ENCODE measurements at places on chromosomes 2 and 18.

- DNase-seq = peak; percentile 19
Measured at GRCh38 chr18:75727456-75727855, 300.0 kb upstream of the SMIM21 start.

GRCh38 chr2:86283411-86284030 is 53.9 kb downstream of the REEP1 start:
- DNase-seq = no peak

GRCh38 chr2:3037196-3038194 is 340.1 kb downstream of the EIPR1 start:
- DNase-seq = no peak

GRCh38 chr2:4122726-4123125 is 419.4 kb downstream of the DCDC2C start:
- DNase-seq = no peak

GRCh38 chr2:235244255-235245220 is 249.3 kb upstream of the AGAP1 start:
- peak; percentile 25 for DNase-seq

DNA sequence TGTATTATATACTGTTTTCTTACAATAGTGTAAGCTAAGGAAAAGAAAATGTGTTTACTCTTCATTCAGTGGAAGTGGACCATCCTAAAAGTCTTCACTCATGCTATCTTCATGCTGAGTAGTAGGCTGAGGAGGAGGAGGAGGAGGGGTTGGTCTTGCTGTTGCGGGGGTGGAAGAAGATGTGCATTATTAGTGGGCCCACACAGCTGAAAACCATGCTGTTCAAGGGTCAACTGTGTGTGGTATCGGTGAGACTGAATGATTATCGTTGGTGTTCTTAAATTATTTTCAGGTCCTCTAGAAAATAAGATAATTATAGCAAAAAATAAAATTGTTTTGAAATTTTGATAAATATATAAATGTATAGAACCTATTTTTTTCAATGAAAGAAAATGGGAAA is 22.0 kb downstream of the INSIG2 start:
- no peak for DNase-seq

DNA sequence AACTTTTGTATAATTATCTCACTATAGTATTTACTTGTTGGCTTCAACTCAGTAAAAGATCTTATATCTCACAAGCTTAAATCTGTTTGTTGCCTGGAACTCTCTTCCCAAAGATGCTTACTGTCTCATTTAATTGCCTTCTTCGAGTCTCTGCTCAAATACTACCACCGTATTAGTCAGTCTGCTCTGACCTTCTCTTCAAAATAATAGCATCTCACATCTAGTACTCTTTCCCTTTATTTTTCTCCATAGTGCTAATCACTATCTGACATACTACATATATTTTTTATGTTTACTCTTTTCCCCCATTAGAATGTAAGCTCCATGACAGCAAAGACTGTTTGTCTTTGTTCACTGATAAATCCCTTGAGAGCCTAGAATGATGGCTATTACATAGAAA is 10.6 kb upstream of the MPP4 start:
- DNase-seq = no peak

DNA sequence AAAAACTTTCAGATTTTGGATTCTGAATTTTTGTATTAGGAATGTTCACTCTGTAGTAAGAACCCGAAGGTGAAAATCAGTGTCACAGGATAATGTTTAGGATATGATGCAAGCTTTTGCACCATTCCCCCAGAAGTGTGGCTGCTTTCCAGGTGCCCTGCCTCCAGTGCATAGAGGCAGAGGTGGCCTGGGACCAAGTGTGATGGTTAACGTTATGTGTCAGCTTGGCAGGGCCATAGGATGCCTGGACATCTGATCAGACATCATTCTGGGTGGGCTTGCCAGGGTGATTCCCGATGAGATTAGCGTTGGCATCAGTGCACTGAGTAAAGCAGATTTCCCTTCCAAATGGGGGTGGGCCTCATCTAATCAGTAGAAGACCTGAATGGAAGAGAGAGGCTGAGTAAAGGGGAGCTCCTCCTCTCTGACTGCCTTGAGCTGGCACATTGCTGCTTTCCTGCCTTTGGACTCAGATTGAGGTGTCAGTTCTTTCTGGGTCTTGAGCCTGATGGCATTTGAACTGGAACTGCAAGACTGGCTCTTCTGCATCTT is 177.4 kb upstream of the HS6ST1 start:
- no peak for DNase-seq

GRCh38 chr2:183991968-183992367 is 606.4 kb upstream of the ZNF804A start:
- no peak for DNase-seq

- peak; percentile 34 for DNase-seq
Measured at GRCh38 chr2:119645173-119645855, 33.7 kb upstream of the TMEM177 start.

GRCh38 chr2:12282780-12283695 is 433.7 kb upstream of the TRIB2 start:
- no peak for DNase-seq

DNA sequence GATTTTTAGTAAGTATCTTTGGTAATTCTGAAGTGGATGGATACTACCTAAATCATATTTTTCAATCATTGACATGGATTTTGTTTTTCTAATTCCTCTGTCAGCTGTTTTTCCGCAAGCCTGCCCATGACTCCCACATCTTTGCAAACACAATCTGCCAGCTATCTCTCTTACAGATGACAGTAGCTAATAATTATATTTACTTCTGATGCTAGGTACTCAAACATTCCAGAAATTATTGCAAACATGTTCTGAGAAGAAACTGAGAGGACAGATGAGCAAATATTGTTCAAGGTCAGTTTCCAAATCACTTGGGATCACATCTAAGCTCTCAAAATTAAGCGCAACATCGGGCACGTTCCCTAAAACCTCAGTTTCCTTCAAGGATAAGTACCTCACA is 270.0 kb upstream of the CDH19 start:
- DNase-seq = no peak

- DNase-seq = no peak
Measured at GRCh38 chr18:21701621-21702020, 3.0 kb downstream of the ABHD3 start.

- DNase-seq = no peak
Measured at GRCh38 chr2:10977621-10978020, 65.9 kb downstream of the KCNF1 start.

- peak; percentile 97 for DNase-seq
Measured at GRCh38 chr2:217685255-217685605, 317.6 kb downstream of the TNS1 start.

GRCh38 chr2:176024083-176024482 is 22.0 kb upstream of the LNPK start:
- DNase-seq = no peak

DNA sequence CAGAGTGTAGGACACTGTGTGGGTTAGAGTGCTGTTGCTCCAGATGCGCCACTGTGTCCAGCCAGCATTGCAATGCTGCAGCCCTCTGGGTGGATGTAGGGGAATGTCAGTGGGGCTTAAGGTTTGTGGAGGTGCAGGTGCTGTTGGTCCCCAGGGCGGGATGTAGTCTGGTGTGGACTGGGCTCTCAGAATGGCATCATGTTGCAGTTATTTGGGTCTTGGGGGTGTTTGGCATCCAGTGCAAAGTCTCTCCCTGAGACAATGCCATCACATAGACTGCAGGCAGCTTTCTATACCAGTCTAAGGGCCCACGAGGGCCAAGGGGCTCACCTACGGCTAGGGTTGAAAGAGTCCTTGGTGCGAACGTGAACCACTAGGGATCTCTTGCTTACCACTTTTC is 275.3 kb downstream of the SOX11 start:
- no peak for DNase-seq

DNA sequence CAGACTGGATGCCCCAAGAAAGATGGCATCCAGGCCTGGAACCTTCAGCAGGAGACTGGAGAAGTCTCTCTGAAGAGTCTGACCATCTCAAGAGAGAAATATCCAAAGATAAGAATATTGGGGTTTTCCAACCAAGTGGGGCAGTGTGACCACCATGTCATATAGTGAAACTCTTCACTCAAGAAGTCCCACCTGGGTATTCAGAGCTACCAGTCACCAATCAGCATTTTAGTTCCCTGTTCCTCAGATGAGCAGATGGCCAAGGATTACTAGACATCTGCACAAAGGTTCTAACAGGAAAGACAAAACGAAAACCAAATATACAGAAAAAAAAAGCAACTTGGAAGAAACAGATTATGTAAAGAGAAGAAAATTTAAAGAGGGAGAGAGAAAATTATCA is 38.5 kb upstream of the CXCR4 start:
- no peak for DNase-seq

DNA sequence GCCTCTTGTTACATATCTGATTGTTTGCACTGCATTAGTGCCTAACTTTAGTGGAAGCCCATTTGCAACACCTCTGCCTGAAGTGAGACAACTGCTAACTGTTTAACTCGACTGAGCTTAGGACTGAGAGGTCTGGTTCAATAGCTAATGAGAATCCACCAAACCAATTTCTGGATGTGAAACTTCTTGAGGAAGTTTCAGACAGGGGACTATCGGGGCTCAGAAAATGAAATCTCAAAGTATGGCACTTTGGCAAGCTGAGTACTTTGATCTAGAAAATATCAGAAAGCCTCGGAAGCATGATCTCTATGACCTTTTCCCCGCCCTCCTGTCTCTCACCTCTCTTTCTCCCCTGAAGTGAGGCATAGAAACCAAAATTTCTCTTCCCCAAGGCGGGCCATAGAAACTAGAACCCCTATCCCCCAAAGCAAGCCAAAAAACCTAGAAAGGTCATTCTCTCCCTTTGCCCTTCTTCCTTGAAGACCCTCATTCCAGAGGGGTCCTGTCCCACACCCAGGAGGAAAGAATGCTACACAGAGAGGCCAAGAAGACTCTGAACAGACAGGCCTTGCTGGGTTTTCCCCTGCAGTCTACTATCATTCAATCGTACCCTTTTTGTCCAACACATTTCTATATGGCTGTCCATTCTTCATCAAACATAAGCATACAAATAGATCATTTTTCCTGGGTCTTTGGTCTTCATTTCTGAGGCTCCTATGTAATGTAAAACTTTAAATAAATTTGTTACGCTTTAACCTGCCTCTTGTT is 69.6 kb upstream of the CREB1 start:
- DNase-seq = no peak

- no peak for DNase-seq
Measured at GRCh38 chr2:62143696-62144095, 52.2 kb upstream of the B3GNT2 start.

DNA sequence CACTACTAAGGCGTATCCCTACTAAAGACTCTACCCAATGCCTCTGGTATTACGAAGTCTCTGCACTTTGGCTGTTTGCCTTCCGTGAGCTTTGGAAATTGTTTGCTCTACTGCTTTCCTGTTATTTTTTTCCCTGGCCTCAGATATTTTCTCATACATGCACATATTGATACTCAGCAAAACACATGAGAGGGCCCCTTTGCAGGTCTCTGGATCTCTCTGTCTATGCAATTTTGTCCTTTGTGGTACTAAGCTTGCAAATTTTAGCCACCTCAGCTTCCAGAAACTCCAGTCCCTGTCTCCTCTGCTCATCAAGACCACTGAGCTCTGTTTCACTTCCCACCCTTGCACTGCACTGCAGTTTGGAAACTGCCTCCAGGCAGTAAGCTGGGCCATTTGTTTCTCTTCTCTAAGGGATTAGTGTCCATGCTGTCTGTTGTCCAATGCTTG is 46.6 kb downstream of the TAF1B start:
- DNase-seq = no peak

- no peak for DNase-seq
Measured at GRCh38 chr2:179096090-179096489, 46.2 kb upstream of the CCDC141 start.

DNA sequence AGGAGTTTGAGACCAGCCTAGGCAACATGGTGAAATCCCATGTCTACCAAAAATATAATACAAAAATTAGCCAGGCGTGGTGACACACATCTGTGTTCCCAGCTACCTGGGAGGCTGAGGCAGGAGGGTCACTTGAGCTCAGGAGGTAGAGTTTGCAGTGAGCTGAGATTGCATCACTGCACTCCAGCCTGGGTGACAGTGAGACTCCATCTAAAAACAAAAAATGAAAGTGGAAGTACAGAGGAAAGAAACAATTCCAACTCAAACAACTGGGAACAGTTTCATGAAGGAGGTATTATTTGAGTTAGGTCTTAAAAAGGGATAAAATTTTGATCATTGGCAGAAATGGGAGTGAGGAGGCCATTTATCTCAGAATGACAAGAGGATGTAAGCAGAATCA is 6.3 kb upstream of the RAB1A start:
- DNase-seq = no peak

DNA sequence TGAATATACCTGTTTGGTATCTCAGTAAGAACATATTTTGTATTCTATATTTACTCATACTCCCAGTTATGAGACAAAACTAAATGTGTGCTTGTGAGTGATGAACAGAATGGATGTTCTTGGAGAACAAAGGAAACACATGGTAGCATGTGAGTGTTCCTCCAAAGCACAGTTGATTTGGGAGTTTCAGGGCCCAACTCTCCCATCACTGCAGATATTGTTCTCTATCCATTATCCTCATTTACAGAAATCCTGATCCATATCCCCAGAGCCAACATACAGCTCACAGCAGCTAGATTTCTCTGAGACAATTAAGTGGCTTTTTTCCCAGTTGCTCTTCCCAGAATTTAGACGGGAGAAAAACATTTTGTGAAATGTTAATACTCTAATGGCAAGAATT is 75.6 kb upstream of the MAPRE2 start:
- no peak for DNase-seq

DNA sequence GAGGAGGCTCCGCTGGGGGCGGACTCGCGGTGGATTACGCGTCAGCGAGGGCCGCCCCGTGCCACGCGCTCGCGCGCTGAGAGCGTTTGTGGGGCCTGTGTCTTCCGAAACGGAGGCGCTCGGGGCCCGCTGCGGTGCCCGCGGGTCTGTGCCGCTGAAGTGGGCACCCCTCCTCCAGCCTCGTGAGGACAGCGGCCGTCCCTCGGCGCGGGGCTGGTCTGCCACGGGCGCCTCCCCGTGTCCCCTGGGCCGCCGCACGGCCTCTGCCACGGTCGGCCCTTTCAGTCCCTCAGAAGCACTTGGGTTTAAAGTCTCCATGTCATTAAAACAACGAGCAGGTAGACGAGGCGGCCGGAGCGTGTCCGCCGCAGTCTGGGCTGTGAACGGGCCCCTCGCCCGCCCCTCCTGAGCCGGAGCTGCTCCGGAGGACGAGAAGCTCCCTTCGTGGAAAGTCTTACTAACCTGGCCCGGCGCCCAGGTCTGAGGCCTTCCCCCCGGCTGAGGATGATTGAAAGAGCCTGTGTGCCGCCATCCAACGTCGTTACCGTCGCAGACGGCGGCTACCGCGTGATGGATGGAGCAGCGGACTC is 97.6 kb downstream of the NFATC1 start:
- no peak for DNase-seq

- no peak for DNase-seq
Measured at GRCh38 chr2:98114643-98115330, 27.8 kb downstream of the VWA3B start.
